Natural killer cell treated with Interleukin-12 subunit alpha and Interleukin-12 subunit beta and Interleukin-15 and Interleukin-18, amount 100 ng/mL, for 72 hours (primary cell): ENCODE measurements at places on chromosomes 2 and 18.

DNA sequence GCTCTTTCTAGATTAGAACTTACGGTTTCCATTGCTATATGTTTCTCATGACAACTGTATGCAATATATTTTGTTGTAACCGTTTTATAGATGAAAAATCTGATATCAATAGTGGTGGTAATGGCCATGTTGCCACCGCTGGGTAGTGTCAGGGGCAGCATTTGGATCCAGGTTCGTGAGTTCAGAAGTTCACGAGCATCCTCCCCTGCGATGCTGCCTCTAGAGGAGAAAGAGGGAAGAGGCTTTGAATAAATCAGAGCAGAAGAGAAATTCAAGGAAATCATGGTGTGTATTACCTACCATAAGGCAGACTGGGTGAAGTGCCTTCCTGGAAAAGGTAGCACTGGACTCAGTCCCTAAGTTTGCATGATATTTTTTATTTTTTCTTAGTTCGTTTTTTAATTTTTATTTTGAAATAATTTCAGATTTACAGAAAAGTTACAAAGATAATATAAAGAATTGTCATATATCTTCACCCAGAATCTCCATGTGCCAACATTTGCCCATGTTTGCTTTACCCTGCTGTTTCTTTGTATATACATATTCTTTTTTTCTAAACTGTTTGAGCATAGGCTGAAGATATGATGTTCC lies 3.3 kb upstream of the ZBTB7C start:
- no peak for DNase-seq

DNA sequence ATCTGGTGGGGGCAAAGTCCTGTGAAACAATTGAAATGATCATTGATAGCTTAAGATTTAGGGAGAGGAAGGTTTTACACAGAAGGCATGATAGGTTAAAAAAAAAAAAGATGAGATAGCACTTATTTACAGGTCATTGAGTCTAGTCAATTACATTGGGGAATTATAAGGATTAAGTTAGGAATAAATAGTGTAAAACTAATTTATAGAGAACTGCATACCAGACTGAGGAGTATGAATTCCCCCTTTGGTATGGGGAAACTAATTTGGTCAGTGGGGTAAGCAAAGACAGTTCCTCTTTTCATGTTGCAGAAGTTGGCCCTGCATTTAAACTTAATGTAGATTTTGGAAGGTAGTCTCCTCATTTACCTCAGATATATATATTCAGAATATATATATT lies 10.8 kb downstream of the GLS start:
- no peak for DNase-seq

GRCh38 chr2:170324640-170325046 lies 146.7 kb downstream of the MYO3B start:
- DNase-seq = no peak

DNA sequence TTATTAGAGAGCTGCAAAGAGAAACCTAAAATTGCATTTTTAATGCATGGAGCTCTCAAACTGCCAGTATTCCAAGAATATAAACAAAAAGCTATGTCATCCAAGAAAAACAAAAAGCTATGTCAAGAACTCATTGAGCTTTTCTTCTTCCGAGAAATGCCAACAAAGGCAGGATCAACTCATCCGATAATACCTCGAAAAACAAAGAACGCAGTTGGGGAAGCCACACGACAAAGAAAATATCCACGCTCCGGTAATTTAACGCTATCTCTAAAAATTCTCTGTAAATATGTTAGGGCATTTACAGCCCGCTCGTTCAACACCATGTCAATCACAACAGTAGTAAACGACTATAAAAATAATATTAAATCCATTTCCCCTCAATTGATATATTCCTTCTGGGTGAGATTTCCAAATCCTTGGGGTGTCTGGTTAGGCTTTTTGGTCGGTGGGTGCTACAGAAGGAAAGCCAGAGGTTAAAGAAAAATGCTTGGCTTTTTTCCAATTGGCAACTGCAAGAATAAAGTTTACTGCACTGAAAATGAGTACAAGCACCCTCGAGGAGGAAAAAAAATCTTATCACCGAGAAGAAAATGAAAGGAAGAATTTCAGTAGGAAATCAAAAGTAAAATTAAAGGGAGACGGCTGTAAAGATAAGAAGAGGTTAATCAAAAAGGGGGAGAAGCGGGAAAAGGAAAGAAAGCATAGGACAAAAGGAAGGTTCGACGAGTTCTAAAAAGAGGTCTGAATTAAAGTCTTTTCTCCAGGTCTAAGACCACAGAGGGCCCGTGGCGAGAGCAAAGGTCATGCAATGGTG lies 856 bp downstream of the TIA1 start:
- no peak for DNase-seq

GRCh38 chr2:40256649-40257048 lies 195.2 kb downstream of the SLC8A1 start:
- no peak for DNase-seq

DNA sequence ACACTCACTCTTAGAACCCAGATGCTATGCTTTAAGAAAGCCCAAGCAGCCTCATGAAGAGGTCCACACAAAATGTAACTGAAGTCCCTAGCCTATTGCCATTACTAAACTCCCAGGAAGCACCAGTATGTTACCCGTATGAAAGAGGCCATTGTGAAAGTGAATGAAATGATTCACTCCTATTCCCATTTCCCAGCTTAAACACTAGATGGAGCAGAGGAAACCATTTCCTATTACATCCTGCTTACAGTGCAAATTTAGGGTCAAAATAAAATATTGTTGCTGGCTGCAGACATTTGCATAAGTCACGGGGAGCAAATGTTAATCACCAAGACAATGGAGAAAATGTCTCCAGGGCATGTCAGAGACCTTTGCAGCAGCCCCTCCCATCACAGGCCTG lies 989.7 kb upstream of the CRIM1 start:
- no peak for DNase-seq

DNA sequence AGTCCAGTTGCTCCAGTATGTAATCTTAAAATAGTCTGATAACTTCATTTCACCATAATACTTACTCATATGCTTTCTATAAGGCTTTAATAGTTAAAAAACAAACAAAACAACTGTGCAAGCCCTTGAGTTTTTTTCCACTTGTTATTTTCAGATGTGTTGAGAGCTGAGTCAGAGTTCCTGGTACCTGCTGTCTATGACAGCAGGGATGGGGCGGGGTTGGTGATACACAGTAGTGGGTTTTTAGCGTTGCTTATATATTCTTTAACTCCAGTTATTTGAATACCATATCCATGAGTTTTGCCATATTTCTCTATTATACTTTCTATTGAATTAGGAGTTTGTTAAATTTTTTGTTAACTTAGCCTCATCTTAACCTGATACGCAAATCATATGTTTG lies 5.0 kb downstream of the NAPG start:
- no peak for DNase-seq

- no peak for DNase-seq
Measured at GRCh38 chr2:153165021-153165420, 313.5 kb downstream of the RPRM start.

DNA sequence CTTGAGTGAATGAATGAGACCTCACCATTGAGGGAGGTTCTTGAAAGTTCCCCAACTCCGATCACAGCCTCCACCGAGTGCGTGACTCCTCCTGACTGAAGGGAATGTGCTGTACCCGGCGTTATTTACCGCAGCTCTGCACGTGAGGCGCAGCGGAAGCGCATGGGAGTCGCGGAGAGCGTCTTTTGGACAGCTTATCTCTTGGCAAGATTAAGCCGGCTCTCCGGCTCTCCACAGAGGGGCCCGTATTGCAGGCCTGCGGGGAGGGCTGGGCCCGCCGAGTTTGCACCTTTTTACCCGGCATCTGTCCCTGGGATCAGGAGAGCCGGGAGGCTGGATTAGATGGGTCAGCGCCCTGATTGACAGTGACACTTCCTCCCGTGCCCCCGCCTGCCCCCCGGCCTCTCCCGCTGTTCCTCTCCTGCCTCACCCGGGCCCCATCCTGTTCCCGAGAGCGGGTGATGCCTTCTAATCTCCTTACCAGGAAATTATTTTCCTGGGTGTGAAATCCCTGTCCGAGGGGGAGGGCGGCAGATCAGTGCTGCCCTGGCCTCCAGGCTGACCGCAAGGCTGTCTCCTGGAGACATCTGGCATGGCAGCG lies 176.3 kb downstream of the INHBB start:
- no peak for DNase-seq

- no peak for DNase-seq
Measured at GRCh38 chr2:174330945-174331594, 3.7 kb upstream of the SP9 start.

DNA sequence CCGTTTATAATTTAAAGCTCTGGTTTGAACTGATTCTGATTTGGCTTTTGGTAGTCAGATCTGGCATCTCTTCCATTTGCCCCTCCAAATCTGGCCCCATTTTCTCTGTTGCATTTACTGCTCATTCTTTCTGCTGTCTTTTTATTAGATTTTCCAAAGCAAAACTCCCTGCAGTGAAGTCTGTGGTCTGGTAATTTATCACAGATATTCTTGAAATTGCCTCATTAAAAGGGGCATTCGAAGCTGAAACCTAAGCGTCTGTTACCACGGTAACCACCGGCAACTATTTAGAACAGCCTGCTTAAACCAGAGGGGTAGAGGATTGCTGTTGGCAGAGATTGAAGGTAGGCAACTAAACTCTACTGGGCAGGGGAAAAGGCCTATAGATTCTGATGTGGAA lies 111.5 kb upstream of the UPP2 start:
- DNase-seq = no peak

DNA sequence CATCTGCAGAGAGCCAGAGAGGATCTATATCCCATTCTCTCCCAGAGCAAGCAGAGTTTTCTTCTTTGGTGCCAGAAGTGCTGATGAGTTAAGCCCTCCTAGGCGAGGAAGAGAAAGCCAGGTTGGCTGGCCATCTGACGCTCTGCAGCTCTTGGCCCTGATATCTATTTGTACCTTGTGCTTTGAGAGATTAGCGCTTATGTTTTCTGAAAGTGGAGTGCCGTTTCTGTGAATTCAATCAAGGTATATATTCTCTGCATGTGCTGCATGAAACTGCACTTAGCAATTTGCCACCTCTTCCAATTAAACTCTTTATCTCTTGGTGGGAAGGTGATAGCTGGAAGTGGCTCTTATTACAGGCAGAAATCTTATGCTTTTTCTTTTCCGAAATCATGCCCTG lies 177.5 kb downstream of the LPIN1 start:
- no peak for DNase-seq

- no peak for DNase-seq
Measured at GRCh38 chr2:47011696-47012095, 96.1 kb upstream of the MCFD2 start.
